ENCODE measurements at places on chromosomes 1 and 21. TPM values are rescaled to one million over a fixed set of nuclear protein-coding genes. Genes with fewer than 3 reads are reported as not detected.

The GLMN gene
- 24.8 TPM for total RNA-seq

DNA sequence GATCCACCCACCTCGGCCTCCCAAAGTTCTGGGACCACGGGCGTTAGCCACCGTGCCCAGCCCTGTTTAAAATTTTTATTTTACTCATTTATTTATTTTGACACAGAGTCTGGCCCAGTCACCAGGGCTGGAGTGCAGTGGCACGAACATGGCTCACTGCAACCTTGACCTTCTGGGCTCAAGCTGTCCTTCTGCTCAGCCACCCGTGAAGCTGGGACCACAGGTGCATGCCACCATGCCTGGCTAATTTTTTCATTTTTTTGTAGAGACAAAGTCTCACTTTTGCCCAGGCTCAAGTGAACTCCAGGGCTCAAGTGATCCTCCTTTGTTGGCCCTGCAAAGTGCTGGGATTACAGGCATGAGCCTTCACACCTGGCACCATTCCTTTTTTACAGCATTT is 27.5 kb upstream of the DNAJC6 start:
- H3K27me3 ChIP-seq, result peaks cover 30% of the 10 kb centered on the region
- no peak overlapping the region for H3K27ac ChIP-seq
- DNase-seq, result no peak
- H3K4me1 ChIP-seq, result peaks cover 5% of the 10 kb centered on the region
- H3K4me3 ChIP-seq, result no peak overlapping the region
- no peaks in the 10 kb centered on the region for H3K36me3 ChIP-seq

The TMEM240 gene
- 16.9 TPM for total RNA-seq

- no peak overlapping the region for H3K27ac ChIP-seq
- no peak for DNase-seq
- no peaks in the 10 kb centered on the region for H3K36me3 ChIP-seq
- no peaks in the 10 kb centered on the region for H3K4me1 ChIP-seq
- H3K4me3 ChIP-seq, result no peak overlapping the region
These were observed 66.1 kb downstream of the HTR6 start for GRCh38 chr1:19730793-19731192.

The RER1 gene
- total RNA-seq, result 108 TPM

DNA sequence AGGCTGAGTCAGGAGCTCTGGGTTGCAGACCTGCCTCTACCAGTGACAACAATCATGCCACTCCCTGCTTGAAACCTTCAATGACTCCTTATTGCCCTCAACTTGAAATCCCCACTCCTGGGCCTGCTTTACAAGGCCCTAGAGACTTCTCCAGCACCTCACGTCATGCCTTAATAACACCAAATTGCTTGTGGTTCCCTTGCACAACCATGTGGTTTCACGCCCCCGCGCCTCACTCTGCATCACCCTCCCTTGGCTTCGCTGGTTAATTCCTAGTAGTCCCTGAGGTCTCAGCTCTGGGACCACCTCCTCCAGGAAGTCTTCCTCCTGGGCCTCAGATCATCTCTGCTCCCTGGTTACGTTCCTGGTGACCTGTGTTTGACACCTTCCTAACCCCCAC is 33.0 kb downstream of the EPHA2 start:
- DNase-seq, result no peak
- peaks cover 8% of the 10 kb centered on the region for H3K4me1 ChIP-seq
- H3K27ac ChIP-seq, result peak overlapping the region; percentile 36
- H3K36me3 ChIP-seq, result no peaks in the 10 kb centered on the region
- no peak overlapping the region for H3K4me3 ChIP-seq

- peaks cover 10% of the 10 kb centered on the region for H3K27me3 ChIP-seq
- peaks cover 14% of the 10 kb centered on the region for H3K36me3 ChIP-seq
- no peak overlapping the region for H3K27ac ChIP-seq
- peak overlapping the region; percentile 89 for H3K4me3 ChIP-seq
These were observed 690 bp downstream of the C1orf216 start for GRCh38 chr1:35717911-35718476.

The DFFB gene
- 13.1 TPM for total RNA-seq

DNA sequence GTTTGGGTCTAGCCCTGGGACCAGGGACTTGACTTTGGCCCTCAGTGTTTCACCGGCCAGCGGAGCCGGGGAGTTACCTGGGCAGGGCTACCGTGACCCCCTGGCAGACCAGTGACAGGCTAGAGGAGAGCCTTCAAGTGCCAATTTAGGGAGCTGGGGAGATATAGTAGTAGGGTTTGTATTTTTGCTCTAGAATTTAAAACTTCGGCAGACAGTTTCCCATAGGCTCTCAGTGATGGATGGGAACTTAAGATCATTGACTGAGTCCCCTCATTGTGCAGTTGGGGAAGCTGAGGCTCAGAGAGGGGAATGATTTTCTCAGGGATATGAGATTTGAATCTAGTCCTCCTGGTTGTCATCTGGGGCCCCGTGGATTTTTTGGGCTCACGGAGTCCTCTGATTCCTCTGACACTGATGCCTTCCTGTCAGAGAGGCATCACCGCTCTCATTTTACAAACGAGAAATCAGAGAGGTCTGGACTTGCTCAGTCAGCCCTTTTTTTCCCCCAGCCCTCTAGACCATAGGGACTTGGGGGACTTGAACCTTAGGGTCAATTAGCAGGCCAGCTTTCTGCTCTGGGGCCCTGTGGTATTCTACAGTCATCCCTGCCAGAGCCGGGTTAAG is 58.3 kb upstream of the ACOT11 start:
- H3K4me3 ChIP-seq, result peak overlapping the region; percentile 97
- H3K4me1 ChIP-seq, result peaks cover 49% of the 10 kb centered on the region
- H3K27me3 ChIP-seq, result peaks cover 20% of the 10 kb centered on the region
- no peaks in the 10 kb centered on the region for H3K36me3 ChIP-seq

Data from neural crest cell (in vitro differentiated cells).